ENCODE measurements at places on chromosomes 13 and 19.

DNA sequence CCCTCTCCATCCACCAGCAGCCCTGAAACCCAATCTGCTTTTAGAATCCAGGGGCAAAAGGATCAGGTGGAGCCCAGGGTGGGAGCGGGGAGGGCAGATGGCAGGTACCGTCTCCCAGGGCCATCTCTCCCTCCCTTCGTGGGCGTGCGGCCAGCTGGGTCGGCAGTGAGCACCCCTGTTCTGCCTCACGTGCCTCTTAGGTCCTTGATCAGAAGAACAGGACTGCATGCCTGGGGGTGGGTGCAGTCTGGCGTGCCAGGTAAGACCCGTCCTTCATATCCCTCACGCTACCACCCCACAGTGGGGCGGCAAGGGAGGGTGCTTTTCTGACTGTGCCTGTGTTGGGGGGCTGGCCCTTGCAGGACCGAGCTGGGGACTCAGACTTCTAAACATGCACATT is 2.0 kb downstream of the SLC8A2 start:
- DNase-seq = no peak

GRCh38 chr13:101785858-101786257 is 333.4 kb downstream of the ITGBL1 start:
- DNase-seq = peak; percentile 10

- DNase-seq = no peak
These were observed 3.9 kb downstream of the MIDN start for GRCh38 chr19:1252221-1252820.

GRCh38 chr13:50493683-50494082 is 349.8 kb downstream of the DLEU7 start:
- DNase-seq = no peak

DNA sequence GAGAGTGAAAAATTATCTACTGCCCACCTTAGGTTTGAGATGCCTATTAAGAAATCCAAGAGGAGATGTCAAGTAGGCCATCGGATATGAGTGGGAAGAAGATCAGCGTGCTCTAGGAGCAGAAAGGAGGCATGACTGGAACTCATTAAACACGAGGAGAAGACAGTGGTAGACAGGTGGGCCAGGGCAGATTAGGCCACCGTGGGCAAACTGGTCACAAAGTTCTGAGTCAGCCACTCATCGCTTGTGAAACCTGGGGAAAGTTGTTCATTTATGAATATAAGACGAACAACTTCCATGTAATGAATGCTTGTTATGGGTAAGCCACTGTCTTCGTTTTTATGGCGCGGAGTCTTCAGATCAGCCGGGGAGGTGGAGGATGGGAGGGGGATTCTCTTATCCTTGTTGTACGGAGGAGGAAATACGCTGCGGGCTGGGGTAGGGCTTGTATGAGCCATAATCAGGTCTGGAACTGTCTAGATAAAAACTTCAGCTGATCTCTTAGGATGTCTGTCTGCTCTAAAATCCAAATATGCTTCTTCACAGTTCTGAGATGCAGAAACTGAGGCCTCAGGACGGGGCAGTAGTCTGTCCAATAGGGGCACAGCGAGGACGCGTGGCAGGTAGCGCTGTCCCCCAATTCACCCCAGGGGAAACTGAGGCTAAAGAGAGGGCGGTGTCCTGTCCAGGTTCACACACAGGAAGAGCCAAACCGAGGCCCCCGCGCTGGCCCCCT is 1.1 kb upstream of the ZNF444 start:
- no peak for DNase-seq

GRCh38 chr19:11092181-11092538 is 2.9 kb downstream of the LDLR start:
- peak; percentile 56 for DNase-seq

- no peak for DNase-seq
These were observed 8.5 kb downstream of the RFX1 start for GRCh38 chr19:13997631-13997962.

DNA sequence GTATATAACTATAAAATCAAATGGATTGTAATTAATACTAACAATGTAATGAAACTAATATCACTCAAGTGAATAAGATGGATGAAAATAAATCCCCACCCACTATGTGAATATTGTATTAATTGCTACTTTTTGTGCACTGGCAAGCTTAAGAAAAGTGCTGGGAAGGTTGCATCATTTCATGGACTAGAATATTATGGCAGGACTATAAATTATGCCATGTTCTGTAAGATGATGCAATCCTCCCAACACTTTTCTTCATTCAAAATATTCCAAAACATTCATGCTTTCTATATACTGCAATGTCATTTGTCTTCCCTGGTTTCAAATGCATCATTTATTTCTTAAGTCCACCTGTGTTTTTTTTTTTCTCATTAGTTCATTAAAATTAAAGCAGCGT is 457.6 kb upstream of the GPC6 start:
- DNase-seq = no peak

- no peak for DNase-seq
These were observed 220.3 kb downstream of the KLF12 start for GRCh38 chr13:73913751-73914518.

GRCh38 chr19:18000915-18001776 is 6.8 kb upstream of the ARRDC2 start:
- DNase-seq = peak; percentile 81

- no peak for DNase-seq
These were observed 23.6 kb upstream of the RFXAP start for GRCh38 chr13:36795463-36795862.

- DNase-seq = no peak
These were observed 148.4 kb downstream of the AKAP11 start for GRCh38 chr13:42420304-42420703.

GRCh38 chr13:110397436-110398115 is 90.5 kb downstream of the COL4A2 start:
- no peak for DNase-seq

DNA sequence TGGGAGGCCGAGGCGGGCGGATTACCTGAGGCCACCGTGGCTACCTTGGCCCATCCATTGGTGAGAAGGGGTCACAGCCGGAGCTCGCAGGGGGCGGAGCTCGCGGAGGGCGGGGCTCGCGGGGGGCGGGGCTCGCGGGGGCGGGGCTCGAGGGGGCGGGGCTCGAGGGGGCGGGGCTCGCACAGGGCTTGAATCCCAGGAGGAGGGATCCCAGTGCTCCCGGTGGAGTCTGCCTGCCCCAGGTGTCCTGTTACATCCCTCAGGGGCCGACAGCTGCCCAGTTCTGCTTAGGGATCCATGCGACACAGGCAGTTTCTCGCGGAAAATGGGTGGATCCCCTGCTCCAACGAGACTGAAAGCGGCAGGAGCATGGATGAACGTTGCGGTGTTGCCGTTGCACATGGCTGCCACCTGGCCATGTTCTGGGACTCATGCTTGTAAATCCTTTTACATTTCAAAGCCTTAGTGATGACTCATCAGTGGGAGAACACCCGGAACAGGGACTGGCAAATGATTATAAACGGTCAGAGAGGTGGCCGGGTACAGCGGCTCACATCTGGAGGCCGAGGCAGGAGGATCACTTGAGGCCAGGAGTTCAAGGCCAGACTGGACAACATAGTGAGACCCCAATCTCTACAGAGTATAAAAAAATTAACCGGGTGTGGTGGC is 25.1 kb downstream of the TMPRSS9 start:
- peak; percentile 97 for DNase-seq

DNA sequence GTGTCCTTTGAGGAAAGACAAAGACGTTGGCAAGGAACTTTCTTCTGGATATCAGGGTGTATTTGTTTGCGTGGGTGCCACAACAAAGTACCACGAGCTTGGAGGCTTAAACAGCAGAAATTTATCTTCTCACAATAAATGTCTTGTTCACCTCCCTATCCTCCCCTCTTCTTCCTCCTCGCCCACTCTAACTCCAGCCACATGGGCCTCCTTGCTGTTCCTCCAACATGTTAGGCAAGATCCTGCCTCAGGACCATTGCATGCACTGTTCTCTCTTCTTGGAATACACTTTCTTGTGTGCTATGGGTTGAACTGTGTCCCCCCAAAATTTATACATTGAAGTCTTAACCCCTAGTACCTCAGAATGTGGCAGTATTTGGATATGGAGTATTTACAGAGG is 45.7 kb downstream of the VAV1 start:
- no peak for DNase-seq

DNA sequence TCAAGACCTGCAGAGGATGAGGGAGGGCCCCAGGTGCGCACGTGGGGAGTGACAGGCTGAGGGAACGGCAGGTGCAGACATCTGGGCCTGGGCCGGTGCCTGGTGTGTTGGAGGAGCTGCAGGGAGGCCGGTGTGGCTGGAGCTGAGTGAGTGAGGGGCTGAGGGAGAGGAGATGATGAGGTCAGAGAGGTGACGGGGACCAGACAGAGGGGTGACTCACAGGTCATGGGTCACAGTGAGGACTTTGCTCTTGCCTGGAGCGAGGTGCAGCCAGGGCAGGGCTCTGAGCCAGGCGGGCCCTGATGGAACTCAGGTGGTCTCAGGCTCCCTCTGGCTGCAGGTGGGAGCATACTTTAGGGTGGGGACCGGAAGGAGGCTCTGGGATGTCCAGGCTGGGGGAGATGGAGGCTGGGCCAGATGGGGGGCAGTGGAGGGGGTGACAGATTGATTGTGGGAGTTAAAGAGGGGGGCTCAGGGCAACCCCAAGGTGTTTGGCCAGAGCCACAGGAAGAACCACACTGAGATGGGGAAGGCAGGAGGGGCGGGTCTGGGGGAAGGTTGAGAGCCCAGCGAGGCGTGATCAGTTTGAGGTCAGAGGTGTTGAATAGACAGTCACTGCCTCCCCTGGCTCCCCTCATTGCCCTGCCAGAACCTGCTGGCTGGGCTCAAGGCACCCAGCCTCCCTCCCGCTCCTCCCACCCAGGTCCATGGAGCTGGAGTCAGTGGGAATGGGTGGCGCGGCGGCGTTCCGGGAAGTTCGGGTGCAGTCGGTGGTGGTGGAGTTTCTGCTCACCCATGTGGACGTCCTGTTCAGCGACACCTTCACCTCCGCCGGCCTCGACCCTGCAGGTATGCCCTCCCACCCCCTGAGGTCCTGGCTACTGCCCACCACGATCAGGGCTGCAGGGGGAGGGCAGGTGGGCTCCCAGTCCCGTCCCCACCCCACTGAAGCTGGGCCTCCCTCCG is 8.4 kb downstream of the ARHGAP33 start:
- DNase-seq = no peak

GRCh38 chr19:33435706-33436359 is 62.3 kb downstream of the CEBPG start:
- no peak for DNase-seq

GRCh38 chr19:55044771-55045716 is 7.0 kb upstream of the GP6 start:
- DNase-seq = no peak

DNA sequence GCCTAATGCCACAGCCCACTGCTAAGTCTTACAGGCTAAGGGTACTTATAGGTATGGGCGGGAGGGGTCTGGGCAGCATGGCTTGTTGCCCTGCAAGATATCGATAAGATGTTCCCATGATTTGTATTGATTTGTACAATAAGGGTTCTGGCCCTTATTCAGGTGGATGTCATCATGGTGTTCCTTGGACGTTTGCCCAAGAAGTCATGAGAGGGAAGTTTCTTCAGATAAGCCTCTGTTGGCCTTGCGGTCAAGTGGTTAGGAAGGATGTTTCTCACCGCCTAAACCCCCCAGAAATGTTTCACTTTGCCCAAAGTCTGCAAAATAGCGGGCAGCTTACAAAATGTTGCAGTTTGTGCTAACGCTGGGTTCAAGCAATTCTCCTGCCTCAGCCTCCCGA is 7.3 kb downstream of the PARP4 start:
- DNase-seq = no peak

DNA sequence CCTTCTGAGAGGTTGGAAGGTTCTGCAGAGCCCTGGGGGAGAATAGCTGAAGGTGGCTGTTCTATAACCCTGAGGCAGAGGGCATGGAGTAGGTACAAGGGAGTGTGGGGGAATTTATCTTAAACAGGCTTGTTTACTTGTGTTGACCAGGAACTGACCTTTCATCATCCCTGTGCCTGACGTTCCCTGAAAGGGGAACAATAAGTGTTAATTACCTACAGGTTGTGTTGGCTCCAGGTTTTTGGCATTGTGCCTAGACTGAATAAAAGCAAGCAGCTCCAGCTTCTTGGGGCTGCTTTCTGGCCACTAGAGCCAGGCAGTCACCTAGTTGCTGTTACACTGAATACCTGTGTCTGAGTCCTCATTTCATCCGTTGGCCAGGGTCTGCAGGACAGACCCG is 60.0 kb downstream of the ZNF627 start:
- DNase-seq = no peak

DNA sequence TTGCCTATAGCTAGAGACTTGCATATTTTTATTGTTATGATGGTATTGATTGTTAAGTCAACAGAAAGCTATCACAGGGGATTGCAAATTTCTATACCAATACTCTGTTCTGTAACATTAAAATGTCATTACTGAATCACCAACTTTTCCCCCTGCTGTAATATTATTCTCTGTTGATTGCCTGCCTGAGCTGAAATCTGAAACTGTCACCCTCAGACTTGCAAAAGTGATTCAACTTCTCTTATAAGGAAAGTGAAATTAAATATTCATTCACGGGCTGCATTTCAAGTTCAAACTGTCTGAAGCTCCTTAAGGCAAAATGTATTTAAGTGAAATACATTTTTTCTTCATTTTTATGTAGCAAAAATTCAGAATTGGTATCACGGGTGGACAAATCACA is 723.2 kb downstream of the PCDH9 start:
- no peak for DNase-seq

GRCh38 chr13:44415815-44416214 is 42.2 kb downstream of the SERP2 start:
- no peak for DNase-seq

- no peak for DNase-seq
These were observed 38.2 kb upstream of the SIAH3 start for GRCh38 chr13:45889590-45890243.

- no peak for DNase-seq
These were observed 25.2 kb upstream of the UBL3 start for GRCh38 chr13:29875646-29876045.

GRCh38 chr13:22082437-22083100 is 411.7 kb downstream of the FGF9 start:
- DNase-seq = no peak

- DNase-seq = no peak
These were observed 13.2 kb downstream of the C19orf44 start for GRCh38 chr19:16509141-16510061.

DNA sequence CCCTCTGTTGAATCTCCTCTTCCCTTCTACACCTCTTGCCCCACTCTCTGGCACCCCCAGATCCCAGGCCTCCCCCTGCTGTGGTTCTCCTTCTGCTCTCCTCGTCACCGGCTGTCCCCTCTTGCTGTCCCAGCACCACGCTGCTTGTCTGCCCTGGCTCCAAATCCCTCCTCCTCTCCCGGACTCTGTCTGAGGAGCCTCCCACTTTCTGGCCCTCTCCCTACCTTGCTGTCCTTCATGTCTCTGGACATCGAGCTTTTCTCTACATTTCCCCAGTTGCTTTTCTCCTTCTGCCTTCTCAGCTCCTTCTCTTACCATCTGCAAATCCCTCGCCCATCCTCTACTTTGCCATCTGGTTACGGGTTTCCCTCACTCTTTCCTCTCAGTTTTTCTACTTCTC is 1.2 kb downstream of the ZNF347 start:
- no peak for DNase-seq

- DNase-seq = no peak
These were observed 71.1 kb downstream of the UGGT2 start for GRCh38 chr13:95982144-95982543.

- DNase-seq = no peak
These were observed 13.7 kb upstream of the SLC35E1 start for GRCh38 chr19:16585808-16586476.

- DNase-seq = no peak
These were observed 80.9 kb downstream of the PTPRS start for GRCh38 chr19:5259750-5260149.

All from HCT116 (cell line).